ENCODE measurements at places on chromosomes 4 and X. TPM values are rescaled to one million over a fixed set of nuclear protein-coding genes. Genes with fewer than 3 reads are reported as not detected.

DNA sequence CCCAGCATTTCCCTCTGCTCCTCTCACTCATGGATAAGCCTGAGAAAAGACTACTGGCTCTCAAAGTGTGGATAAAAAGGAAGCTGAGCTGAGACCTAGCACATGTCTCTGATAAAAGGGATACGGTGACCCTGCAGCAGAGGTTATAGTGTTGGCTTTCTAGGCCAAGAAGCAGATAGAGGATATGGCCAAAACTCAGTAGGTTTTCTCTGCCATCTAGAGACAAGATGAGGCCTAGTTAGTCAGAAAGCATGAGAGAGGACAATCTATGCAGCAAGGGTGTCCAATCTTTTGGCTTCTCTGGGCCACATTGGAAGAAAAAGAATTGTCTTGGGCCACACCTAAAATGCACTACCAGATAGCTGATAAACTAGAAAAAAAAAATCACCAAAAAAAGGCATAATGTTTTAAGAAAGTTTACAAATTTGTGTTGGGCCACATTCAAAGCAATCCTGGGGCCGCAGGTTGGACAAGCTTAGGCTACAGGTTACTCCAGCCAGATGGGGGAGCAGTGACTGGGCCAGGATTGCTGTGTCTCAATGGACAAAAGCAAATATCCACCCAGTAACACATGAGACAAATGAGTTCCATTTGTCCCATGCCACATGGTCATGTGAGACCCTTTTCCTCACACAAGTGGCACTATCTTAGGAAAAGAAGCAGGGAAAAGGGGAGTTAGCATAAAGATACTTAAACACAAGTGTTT is 411.4 kb downstream of the INPP4B start:
- H3K4me1 ChIP-seq: no peaks in the 10 kb centered on the region
- no peak overlapping the region for H3K27ac ChIP-seq
- H3K27me3 ChIP-seq: no peaks in the 10 kb centered on the region
- H3K4me3 ChIP-seq: no peak overlapping the region
- no peaks in the 10 kb centered on the region for H3K36me3 ChIP-seq

- no peak for DNase-seq
- H3K4me1 ChIP-seq: no peaks in the 10 kb centered on the region
- no peak overlapping the region for H3K4me3 ChIP-seq
- no peaks in the 10 kb centered on the region for H3K27me3 ChIP-seq
- H3K27ac ChIP-seq: no peak overlapping the region
- H3K36me3 ChIP-seq: no peaks in the 10 kb centered on the region
Observed at GRCh38 chrX:133776072-133776471, 209.3 kb downstream of the GPC3 start.

- H3K27me3 ChIP-seq: no peaks in the 10 kb centered on the region
- H3K4me3 ChIP-seq: no peak overlapping the region
- H3K36me3 ChIP-seq: no peaks in the 10 kb centered on the region
- DNase-seq: peak; percentile 21
Observed at GRCh38 chrX:152658302-152658701, 20.6 kb downstream of the GABRQ start.

The TCEAL2 gene
- 29.2 TPM for total RNA-seq

- no peak within 1 kb of the TSS for H3K27ac ChIP-seq
- peaks cover 5% of the 10 kb centered on the region for H3K4me1 ChIP-seq
- H3K36me3 ChIP-seq: no peaks in the 10 kb centered on the region
- no peak for DNase-seq
- no peak within 1 kb of the TSS for H3K4me3 ChIP-seq
- H3K27me3 ChIP-seq: no peaks in the 10 kb centered on the region
Observed at GRCh38 chrX:18707426-18708049, at the start of gene PPEF1. Gene PPEF1 (plus strand): TSS chrX:18707645. CDS start chrX:18707781, 136 bp downstream.

The EVC gene
- total RNA-seq: 46.1 TPM

- no peak for DNase-seq
- H3K27me3 ChIP-seq: no peaks in the 10 kb centered on the region
- no peak overlapping the region for H3K4me3 ChIP-seq
- no peaks in the 10 kb centered on the region for H3K36me3 ChIP-seq
Observed at GRCh38 chr4:80125252-80126177, 52.5 kb upstream of the ANTXR2 start.

- no peaks in the 10 kb centered on the region for H3K27me3 ChIP-seq
- no peak for DNase-seq
- no peaks in the 10 kb centered on the region for H3K36me3 ChIP-seq
- H3K4me1 ChIP-seq: no peaks in the 10 kb centered on the region
Observed at GRCh38 chrX:103839404-103839803, 7.3 kb upstream of the RAB9B start.

DNA sequence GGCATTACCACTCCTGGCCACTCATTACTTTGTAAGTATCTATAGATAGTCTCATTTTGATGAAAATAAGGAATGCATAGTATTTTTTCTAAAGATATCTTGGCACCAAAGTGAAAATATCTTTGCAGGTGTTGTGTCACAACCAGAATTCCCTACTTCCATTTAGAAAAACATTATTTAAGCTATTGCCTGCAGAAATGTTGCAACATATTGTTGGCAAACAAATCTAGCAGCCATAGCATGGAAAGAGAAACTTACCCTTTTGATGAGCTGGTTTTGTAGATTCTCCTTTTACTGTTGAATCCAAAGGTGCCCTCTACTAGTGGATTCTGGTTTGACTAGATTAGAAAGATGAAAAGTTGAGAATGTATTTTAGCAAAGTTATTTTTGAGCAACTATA is 138.8 kb downstream of the AREG start:
- no peak overlapping the region for H3K27ac ChIP-seq
- H3K36me3 ChIP-seq: no peaks in the 10 kb centered on the region
- no peaks in the 10 kb centered on the region for H3K27me3 ChIP-seq
- H3K4me1 ChIP-seq: peaks cover 7% of the 10 kb centered on the region
- DNase-seq: no peak

The CXCL5 gene
- total RNA-seq: not detected

- no peak for DNase-seq
- H3K4me3 ChIP-seq: no peak overlapping the region
- H3K36me3 ChIP-seq: no peaks in the 10 kb centered on the region
- no peak overlapping the region for H3K27ac ChIP-seq
- no peaks in the 10 kb centered on the region for H3K27me3 ChIP-seq
Observed at GRCh38 chrX:74449937-74450330, 28.6 kb downstream of the SLC16A2 start.

DNA sequence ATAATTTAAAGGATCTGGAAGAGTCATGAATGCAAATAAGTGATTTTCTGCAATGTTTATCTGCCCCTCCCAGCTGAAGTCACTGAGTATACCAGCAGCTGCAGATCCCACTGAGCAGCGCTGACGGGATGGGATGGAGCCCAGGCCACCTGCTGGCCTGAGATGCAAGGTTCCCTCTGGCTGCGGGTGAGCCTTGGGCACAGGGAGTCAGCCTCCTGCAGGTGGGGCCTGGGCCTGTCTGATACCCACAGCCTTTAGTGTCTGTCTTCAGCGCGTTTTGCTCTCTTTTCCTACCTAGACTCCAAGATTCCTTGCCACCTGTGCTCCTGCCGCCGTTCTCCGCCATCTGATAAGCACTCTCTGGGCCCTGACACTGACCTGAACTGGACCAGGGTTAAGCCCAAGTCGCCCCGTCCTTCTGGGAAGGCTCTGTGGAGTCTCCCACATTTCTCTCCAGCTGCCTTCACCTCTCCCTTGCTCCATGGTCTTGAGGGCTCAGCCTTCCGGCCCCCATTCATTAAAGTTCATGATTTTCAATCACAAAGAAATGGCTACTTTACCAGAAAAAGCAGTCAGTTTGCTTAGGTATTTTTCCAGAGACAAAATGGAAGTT is 223.1 kb upstream of the FAT1 start:
- H3K27ac ChIP-seq: no peak overlapping the region
- DNase-seq: no peak
- H3K36me3 ChIP-seq: no peaks in the 10 kb centered on the region
- H3K4me1 ChIP-seq: peaks cover 9% of the 10 kb centered on the region
- no peak overlapping the region for H3K4me3 ChIP-seq

DNA sequence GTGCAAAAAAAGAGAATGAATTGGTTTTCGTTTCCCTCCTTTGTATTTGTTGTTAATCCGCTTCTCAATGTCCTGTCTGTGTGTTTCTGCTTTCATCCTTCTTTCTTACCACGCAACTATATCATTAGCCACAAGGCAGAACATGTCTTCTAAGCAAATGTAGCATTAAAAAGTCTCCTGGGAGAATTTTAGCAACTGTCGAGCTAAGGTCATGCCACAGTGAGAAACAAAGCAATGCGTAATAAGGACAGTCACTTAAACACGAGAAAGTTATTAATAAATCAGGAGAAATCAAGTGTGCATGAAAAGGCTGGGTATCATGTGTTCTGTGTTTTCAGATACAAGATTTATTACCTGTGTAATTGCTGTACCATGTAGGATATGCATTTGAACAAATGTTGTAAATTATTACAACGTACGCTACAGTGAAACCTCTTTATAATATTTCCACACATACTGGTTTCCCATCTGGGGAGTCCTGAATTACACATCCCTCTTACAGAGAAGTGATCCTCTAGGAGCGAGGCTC is 890.8 kb downstream of the TRIML1 start:
- H3K4me3 ChIP-seq: no peak overlapping the region
- no peak overlapping the region for H3K27ac ChIP-seq
- H3K27me3 ChIP-seq: no peaks in the 10 kb centered on the region
- no peak for DNase-seq
- H3K36me3 ChIP-seq: no peaks in the 10 kb centered on the region

The C1QTNF7 gene
- total RNA-seq: 15.7 TPM

The ATP1B4 gene
- not detected for total RNA-seq

The CD40LG gene
- total RNA-seq: not detected

- H3K36me3 ChIP-seq: peaks cover 18% of the 10 kb centered on the region
- peak overlapping the region; percentile 53 for H3K27ac ChIP-seq
- no peaks in the 10 kb centered on the region for H3K27me3 ChIP-seq
Observed at GRCh38 chr4:80043541-80043940, 29.5 kb downstream of the ANTXR2 start.

- no peak overlapping the region for H3K27ac ChIP-seq
- H3K36me3 ChIP-seq: no peaks in the 10 kb centered on the region
- no peaks in the 10 kb centered on the region for H3K27me3 ChIP-seq
- DNase-seq: no peak
- H3K4me1 ChIP-seq: no peaks in the 10 kb centered on the region
- no peak overlapping the region for H3K4me3 ChIP-seq
Observed at GRCh38 chr4:26418850-26419249, 71.4 kb downstream of the CCKAR start.

DNA sequence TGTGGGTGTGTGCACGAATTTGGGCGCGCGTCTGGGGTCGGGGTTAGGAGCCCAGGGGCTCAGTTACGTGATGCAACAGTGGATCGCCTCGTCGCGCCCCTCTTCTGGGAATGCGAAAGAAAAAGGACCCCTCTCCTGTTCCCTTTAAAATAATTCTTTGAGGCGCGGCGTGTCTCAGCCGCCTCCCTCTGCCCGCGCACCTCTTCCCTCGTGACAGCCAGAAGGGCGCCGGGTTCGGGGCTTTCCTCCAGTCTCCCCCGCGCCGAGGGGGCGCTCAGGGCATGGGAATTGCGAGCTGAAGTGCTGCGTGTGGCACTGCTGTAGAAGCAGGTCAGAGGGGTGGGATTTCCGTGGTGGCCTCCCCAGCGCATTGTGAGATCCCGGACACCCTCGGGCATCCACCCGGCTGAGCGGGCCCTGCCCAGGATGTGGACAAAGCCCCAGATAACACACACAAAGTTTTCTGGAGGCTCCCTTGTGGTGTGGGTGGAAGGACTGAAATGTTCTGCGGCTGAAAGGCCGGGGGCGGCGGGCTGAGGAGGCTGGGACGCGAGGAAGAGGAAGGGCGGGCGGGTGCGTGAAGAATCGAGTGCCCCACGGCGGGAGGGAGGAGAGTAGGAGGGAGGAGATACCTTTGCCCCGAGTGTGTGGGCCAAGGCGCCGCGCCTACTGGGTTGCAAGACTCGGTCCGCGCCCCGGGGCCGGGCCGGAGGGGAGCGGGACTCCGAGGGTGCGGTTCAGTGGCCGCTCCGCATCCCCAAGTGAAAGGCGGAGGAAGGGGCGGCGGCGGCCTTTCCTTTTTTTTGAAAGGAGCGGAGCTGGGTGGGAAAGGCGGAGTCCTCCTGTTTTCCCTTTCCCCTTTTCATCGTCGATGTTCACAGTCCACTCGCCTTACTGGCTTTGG is 752 bp downstream of the SEPTIN11 start:
- peaks cover 33% of the 10 kb centered on the region for H3K4me1 ChIP-seq
- no peak for DNase-seq
- H3K27me3 ChIP-seq: no peaks in the 10 kb centered on the region
- no peaks in the 10 kb centered on the region for H3K36me3 ChIP-seq

The STATH gene
- total RNA-seq: not detected

GRCh38 chrX:65741823-65742222 is 74.4 kb downstream of the MSN start:
- H3K27ac ChIP-seq: no peak overlapping the region
- peaks cover 60% of the 10 kb centered on the region for H3K36me3 ChIP-seq
- no peaks in the 10 kb centered on the region for H3K4me1 ChIP-seq
- H3K4me3 ChIP-seq: no peak overlapping the region

DNA sequence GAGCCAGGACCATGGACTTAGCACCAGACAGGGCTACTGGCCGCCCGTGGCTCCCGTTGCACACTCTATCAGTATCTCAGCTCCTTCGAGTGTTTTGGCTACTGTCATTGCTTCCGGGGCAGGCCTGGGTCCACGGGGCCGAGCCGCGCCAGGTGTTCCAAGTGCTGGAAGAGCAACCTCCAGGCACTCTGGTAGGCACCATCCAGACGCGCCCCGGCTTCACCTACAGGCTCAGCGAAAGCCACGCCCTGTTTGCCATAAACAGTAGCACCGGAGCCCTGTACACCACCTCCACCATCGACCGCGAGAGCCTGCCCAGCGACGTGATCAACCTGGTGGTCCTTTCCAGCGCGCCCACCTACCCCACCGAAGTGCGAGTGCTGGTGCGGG is 1.6 kb downstream of the FAT4 start:
- peak overlapping the region; percentile 95 for H3K27ac ChIP-seq
- H3K4me1 ChIP-seq: peaks cover 23% of the 10 kb centered on the region
- H3K36me3 ChIP-seq: no peaks in the 10 kb centered on the region
- no peak for DNase-seq
- no peaks in the 10 kb centered on the region for H3K27me3 ChIP-seq
- H3K4me3 ChIP-seq: peak overlapping the region; percentile 85

DNA sequence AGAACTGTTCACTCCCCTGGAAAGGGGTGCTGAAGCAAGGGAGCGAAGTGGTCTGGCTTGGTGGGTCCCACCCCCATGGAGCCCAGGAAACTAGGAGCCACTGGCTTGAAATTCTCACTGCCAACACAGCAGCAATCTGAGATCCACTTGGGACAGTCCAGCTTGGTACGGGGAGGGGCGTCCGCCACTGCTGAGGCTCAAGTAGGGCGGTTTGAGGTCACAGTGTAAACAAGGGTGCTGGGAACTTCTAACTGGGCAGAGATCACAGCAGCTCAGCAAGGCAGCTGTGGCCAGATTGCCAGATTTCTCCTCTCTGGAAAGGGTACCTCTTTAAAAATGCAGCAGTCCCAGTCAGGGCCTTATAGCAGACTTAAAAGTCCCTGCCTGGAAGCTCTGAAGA is 53.9 kb upstream of the GALNTL6 start:
- no peak overlapping the region for H3K4me3 ChIP-seq
- no peaks in the 10 kb centered on the region for H3K27me3 ChIP-seq
- no peak overlapping the region for H3K27ac ChIP-seq
- H3K36me3 ChIP-seq: no peaks in the 10 kb centered on the region
- no peaks in the 10 kb centered on the region for H3K4me1 ChIP-seq

The PRR32 gene
- total RNA-seq: not detected

GRCh38 chrX:40331762-40332161 is 234.0 kb upstream of the BCOR start:
- no peaks in the 10 kb centered on the region for H3K27me3 ChIP-seq
- H3K4me3 ChIP-seq: no peak overlapping the region
- H3K27ac ChIP-seq: no peak overlapping the region
- no peaks in the 10 kb centered on the region for H3K4me1 ChIP-seq
- H3K36me3 ChIP-seq: no peaks in the 10 kb centered on the region

All from esophagus muscularis mucosa (tissue), 4 donors.